ENCODE measurements at places on chromosomes 12 and 14.

- no peak for DNase-seq
Measured at GRCh38 chr12:104834607-104835006, 123.5 kb downstream of the SLC41A2 start.

GRCh38 chr12:109739747-109740693, 26.4 kb downstream of the FAM222A start:
- no peak for DNase-seq

DNA sequence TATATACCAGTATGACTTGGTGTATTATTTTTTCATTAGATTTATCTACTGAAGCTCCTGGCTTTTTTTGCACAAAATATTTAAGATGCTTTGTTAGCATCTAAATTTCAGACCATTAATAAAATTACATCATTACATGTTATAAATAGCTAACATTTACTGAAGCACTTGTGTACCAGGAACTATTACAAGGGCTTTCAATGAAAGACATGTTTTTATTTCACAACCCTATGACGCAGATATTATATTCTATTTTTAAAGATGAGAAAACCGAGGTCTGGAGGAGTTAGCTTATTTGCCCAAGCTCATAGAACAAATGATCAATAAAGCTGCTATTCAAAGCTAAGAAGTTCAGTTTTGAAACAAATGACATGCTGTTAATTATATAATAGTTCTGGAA, 420.4 kb upstream of the DCN start:
- no peak for DNase-seq

- DNase-seq, result no peak
Measured at GRCh38 chr12:120783197-120783596, 57.6 kb downstream of the ACADS start.

- no peak for DNase-seq
Measured at GRCh38 chr12:105192624-105193225, 43.2 kb downstream of the APPL2 start.

DNA sequence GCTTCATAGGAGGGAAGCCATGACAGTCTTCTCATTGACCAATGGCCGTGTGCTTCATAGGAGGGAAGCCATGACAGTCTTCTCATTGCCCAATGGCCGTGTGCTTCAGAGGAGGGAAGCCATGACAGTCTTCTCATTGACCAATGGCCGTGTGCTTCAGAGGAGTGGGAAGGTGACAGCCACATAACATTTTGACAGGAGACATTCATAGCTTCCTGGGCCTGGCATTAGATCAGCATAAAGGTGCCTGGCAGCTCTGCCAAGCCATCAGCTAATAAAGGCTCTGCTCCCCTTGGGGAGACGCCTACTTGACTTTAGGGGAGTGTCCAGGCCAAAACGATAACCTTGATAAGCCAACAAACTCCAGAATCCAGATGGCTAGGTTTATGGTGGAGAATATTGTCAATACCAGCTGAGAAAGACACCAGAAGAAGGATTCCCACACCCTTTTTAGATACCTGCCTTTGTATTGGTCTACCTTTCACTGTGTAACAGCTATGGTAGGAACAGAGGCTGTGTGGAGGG, 274.0 kb upstream of the FKBP4 start:
- no peak for DNase-seq

DNA sequence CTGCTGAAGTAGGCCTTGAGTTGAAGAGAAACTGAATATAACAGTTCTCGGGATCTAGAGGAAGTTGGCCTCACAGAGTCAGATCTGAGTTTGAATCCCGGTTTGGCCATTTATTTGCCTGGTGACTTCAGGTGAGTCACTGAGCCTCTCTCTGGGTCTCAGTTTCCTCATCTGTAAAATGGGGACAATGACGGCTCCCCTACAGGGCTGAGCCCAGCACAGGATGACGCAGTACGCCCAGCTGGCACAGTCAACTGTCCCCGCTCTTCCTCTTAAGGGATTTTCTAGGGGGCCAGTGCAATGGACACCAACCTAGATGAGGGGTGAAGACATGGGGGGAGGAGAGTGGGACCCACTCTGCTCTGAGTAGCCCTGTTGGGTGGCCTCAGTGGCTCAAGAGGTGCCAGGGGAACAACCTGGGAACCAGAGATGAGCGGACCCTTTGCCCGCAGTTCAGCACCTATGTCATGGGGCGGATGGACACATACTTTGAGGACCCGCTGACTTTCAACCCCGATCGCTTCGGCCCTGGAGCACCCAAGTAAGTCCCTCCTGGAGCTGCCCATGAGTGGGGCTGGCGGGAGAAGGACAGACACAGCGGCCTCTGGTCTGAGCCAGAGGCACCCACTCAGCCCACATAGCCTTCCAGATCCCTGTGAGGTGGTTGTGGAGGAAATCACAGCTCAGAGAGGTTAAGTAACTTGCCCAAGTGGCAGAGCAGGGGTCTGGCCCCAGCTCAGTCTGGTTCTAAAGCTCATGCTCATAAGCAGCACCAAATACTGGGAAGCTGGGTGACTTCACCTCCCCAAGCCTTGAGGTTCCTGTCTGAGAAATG, 41.1 kb downstream of the CYP46A1 start:
- DNase-seq, result no peak

- no peak for DNase-seq
Measured at GRCh38 chr12:83261998-83262397, 575.3 kb downstream of the TMTC2 start.

All from activated CD4-positive, alpha-beta T cell treated with anti-CD3 and anti-CD28 coated beads, Interleukin-2, amount 50 U/mL, for 1 hour (primary cell).